NCI-H1092 (cell line): ENCODE measurements at places on chromosomes 12 and 14.

- peak; percentile 27 for DNase-seq
Observed at GRCh38 chr14:69708586-69709560, 58.1 kb upstream of the SRSF5 start.

GRCh38 chr14:79370969-79371368, 840.3 kb downstream of the DIO2 start:
- no peak for DNase-seq

GRCh38 chr12:113965951-113966797, at the start of gene RBM19:
RBM19 (minus strand) TSS chr12:113966325; CDS start chr12:113966227, 98 bp downstream.
- DNase-seq = peak; percentile 95

GRCh38 chr14:49480979-49481498, 105.1 kb downstream of the RPS29 start:
- DNase-seq = no peak

GRCh38 chr12:68794653-68795251, 13.2 kb upstream of the MDM2 start:
- DNase-seq = no peak

DNA sequence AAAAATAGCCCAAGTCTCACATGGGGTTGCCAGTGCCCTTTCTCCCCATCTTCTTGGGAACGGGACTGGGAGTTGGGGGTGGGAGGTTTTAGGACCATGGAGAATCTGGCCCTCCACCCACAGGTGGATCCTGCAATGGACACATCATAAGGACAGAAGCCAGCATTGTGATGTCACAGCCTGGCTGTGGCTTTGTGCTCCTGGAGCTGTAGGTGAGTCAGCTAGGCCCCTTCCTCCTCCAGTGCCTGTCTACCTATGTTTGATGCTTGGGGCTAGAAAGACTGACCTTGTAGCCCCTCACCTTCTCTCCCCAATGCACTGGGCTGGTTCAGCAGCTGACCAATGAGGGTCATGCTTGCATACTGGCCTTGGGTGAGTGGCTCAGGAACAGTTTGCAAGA, at the start of gene CCDC197:
Gene CCDC197 (plus strand): TSS at position 220 of the 400 bp plus-strand sequence. CDS start 831 bp downstream, outside the sequence.
- DNase-seq = no peak

- no peak for DNase-seq
Observed at GRCh38 chr12:91637789-91638624, 455.4 kb upstream of the DCN start.

DNA sequence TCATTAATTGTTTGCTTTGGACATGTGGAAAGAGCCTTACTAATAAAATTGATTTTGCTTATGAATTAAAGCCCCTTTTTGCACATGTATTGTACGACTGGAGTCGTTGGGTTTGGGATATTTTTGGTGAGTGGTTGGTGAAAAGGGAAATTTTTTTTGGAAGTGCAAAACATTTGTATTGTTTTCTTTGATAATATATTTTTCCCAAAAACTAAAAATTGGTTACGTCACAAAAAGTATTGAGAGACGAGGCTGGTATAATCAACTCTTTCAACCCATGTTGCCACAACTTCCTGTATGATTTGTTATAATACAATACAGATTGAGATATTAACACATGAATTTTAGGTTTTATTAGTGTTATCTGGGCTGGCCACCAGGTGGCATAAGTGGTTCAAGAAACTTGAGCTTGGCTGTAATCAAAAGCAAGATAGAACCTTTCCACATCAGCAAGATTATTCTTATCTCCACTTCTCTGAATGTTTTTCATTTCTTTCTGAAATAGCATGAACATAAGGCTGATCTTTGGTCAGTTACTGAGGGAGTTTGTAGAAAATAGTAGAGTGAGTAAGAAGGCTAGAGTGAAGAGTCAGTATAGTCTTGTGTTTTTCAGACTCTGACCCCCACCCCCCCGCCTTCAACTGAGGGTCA, 8.7 kb downstream of the NGDN start:
- peak; percentile 54 for DNase-seq

GRCh38 chr14:103904493-103905107, 23.7 kb upstream of the TDRD9 start:
- no peak for DNase-seq

DNA sequence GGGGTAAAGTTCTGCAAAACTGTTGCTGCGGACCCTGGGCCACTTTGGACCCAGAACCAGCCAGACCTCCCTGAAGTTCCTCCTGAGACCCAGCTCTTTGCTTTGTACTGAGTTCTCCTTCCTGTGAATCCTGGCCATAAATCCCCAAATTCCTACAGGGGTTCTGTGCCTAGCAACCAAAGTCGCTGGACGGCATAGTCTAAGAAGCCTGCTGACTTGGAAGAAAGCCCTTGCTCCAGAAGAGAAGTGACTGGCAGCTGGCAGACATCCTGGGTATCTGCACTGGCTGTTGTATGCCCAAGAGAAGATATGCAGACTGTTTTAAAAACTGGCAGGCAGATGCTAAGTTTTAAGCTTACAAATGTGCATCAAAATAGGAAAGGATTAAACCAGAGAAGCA, 99.9 kb upstream of the SLC24A4 start:
- DNase-seq = no peak

DNA sequence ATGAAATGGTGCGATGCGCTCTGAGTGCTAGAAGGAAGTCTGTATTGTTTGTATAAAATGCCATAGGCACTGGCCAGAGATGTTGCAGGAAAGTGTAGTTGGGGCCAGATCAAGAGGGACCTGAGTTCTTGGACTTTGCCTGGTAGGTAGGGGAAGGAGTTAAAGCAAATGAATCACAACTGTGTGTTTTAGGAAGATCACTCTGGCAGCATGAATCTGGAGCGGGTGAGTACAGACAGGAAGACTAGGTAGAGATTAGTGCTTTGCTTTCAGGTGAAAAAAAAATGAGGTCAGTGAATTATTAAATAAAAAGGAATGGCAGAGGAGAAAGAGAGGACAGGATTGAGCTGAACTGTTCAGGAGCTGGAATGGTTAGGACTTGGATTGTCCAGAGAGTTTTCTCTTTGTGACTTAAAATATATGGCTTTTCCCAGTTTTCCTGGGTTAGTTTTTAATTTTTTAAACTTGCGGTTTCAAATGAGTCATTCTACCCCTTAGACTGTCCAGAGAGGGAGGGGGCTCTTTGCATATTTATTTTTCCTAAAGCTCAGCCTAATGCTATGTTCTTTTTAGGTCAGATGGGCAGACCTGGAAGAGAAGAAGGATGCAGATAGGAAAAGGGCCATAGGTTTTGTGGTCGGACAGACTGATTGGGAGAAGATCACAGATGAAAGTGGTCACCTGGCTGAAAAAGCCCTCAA, 41.1 kb downstream of the PROX2 start:
- no peak for DNase-seq

- peak; percentile 64 for DNase-seq
Observed at GRCh38 chr12:48105321-48105866, 485 bp downstream of the SENP1 start.

DNA sequence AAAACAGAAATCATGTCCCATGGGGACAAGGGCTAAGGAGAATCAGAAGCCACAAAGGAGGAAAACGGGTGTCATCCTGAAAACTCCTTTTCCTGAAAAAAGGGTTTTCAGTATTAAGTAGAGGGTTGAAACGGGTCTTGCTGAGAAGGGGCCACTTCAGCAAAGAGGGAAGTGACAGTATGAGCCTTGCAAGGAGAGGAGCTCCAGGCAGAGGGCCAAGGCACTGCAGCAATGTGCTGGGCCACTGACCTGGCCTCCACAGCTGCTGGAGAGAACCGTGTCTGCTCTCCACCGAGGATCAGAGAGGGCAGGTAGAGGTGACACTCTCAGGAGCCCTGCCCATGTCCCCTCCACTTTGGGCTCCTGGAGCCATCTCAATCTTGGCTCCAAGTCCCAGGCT, 103.3 kb downstream of the NCOR2 start:
- no peak for DNase-seq

DNA sequence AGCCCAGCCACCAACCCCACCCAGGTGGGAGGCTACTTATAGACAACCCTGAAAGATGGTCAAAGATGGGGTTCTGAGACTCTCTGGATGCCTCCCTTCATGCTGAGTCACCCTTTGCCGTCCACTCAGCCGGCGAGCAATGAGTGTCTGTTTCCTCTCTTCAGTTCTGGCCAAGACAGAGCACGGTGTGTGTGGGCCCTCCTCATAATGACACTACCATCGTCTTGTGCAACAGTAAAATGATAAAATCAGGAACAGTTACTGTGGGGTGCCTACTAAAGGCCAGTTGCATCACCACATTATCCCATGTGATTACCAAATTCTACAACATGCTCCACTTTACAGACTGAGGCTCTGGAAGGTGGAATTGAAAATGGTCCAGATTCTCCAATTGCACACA, 7.0 kb upstream of the BDKRB1 start:
- DNase-seq = no peak

DNA sequence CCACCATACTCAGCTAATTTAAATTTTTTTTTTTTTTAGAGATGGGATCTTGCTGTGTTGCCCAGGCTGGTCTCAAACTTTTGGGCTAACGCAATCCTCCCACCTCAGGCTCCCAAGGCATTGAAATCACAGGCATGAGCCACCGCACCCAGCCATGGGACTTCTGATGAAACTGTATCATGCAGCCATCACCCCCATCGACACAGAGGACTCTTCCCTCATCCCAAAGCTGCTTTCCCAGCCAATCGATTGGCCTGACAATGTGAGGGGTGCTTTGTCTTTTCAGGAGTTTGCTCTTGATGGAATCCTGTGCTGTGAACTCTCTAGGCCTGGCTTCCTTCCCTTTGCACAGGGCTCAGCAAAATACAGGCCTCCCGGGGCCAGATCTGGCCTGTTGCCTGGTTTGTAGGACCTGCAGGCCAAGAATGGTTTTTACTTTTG, 59.6 kb upstream of the NCOR2 start:
- DNase-seq = no peak

GRCh38 chr12:126773012-126773411, 1494.0 kb upstream of the TMEM132C start:
- no peak for DNase-seq

- DNase-seq = no peak
Observed at GRCh38 chr12:116933512-116934246, 22.9 kb downstream of the FBXW8 start.

GRCh38 chr12:32312049-32312670, 87.2 kb upstream of the FGD4 start:
- peak; percentile 33 for DNase-seq

GRCh38 chr12:57190037-57190436, 26.6 kb upstream of the NXPH4 start:
- DNase-seq = no peak

DNA sequence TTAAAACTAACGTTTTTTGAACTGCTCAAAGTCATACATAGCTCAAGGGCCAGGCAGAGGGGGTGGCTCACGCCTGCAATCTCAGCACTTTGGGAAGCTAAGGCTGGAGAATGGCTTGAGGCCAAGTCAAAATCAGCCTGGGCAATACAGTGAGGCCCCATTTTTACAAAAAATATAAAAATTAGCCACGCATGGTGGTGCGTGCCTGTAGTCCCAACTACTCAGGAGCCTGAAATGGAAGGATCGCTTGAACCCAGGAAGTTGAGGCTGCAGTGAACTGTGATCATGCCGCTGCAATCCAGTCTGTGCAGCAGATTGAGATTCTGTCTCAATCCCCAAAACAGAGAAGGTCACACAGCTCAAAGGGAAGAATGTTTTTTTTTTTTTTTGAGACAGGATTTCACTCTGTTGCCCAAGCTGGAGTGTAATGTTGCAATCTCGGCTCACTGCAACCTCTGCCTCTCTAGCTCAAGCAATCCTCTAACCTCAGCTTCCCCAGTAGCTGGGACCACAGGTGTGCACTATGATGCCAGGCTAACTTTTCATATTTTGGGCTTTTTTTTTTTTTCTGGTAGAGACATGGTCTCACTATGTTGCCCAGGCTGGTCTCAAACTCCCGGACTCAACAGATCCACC, 2.9 kb downstream of the RBM23 start:
- no peak for DNase-seq

DNA sequence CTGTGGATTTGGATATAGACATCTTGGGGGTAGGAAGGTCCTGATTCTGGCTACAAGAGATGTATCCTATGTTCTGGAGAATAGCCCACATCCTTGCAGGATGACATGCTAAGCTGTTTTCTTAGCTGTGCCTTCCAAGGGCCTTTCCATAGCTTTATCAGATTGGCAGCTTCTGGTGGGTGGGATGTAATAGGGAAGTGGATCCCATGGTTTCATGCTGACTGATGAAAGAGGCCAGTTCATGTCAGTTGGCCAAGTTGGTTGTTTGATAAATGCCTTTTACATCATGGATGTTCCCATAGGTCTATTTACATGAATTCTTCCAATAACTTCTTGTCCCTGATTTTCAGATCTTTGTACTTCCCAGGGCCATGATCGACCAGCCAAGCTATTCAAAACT, 169.1 kb upstream of the RMST start:
- no peak for DNase-seq
